Prostate gland (tissue), 2 donors: ENCODE measurements at places on chromosomes 6 and 20.
A peak's percentile ranks its signal among the peaks of the same experiment; 100 is the strongest.

DNA sequence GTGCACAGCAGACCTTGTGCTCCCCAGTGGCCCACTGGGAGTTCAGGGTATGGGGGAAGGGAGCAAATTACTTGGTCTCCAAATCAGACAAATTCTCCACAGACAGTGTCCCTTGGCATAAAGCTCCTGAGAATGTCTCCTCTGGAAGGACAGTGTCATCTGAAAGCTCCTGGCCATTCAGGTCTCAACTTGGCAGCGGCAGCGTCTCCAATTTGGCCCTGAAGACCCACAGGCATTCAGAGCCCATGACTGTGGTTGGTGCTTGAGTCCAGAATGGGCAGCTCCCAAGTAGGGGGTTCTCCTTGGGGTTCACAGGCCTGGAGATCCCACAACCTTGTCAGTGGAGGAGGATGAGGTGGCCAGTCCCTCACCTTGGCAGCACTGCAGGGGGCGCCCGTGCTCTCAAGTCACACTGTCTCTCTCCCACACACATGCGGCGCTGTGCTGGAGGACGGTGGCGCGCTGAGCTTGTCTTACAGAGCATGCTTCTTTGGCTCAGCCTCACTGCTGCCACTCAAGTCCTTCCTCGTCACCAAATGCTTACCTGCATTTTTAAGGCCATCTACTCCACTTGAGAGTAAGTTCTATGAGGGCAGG, 20.7 kb downstream of the DYNLRB1 start:
- no peak for DNase-seq

DNA sequence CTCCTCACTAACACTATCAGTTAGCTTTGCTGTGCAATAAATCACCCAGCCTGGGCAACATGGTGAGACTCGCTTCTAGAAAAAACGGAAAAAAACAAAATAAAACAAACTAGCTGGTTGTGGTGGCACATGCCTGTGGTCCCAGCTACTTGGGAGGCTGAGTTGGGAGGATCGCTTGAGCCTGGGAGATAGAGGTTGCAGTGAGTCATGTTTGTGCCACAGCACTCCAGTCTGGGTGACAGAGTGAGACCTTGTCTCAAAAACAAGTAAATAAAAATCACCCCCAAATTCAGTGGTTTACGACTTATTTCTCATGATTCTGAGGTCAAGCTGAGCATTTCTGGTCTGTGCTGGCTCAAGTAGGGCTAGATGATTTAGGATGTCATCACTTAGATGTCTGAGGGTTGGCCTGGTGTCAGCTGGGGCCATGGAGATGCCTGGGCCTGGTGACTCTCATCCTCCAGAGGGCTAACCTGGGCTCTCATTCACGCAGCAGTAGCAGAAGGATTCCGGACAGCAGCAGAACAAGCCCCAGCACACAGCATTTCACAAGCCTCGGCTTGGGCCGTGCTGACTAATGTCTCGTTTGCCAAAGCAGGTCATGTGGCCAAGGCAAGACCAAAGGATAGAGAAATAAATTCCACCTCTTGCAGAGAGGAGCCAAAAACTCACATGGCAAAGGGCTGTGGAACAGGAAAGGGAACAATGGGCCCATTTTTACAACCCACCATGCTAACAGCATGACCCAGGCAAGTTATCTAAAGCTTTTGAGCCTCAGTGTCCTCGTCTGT, 32.5 kb downstream of the MGME1 start:
- DNase-seq: peak; percentile 89

DNA sequence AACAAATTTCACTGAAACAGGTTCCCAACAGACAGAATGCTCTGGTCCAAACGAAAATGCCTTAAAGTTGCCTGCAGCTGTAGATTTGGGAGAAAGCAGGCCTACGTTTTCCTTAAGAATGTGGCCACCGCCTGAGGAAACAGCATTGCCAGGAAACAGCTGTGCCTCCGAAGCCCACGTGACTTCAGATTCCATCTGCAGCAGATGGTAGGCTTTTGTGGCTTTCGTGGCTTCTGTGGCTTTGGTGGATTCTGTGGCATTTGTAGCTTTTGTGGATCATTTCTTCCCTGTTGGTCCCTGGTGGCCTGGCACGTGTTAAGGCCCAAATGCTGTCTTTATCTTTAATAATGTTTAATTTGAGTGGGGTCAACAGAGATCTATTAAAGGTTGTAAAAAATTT, 222.9 kb downstream of the TTLL2 start:
- no peak for DNase-seq

DNA sequence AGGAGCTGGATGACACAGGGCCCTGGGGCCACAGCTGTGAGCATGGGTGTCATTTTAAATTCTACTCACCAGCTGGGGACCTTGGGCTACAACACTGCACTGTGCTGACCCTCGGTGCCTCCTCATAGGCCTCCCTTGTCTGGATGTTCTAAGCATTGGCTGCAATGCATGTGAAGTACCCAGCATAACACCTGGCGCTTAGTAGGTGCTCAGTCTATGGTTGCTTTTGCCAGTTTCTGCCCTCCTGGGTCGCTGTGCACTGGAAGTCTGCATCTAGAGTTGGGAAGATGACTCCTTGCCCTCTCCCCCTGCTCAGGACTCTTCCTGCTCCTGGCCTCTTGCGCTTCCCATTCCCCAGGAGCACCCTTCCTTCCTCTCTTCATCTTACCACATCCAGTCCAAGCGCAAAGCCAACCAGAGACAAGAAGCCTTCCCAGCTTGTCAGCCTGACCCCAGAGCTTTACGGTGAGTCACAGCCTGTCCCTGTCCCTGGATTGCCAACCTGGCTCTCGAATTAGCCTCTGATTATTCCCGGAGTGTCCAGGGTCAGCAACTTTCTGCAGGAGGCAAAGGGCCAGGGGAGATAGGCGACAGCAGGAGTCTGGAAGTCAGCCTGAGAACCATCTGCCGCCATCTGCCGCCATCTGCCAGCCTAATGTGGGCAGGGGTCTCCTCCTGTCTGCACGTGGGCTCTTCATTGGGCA, 8.8 kb downstream of the SLC13A3 start:
- no peak for DNase-seq

DNA sequence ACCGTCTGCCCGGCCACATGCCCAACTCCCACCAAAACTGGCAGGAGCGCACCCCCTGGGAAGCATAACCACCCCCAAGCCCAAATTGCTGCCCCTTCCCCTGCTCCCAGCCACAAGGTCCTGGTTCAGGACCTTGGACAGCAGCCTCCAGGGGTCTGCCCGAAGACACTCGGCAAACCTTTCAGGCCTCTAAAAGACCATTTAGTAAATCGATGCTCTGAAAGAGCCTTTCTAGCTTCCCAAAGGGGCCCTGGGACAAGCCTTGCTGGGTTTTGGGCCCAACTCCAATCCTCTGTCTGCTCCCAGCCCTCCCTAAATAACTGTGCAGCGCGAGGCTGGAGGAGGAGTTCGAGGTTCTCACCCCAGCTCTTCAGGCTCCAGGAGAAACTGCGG, 30.5 kb downstream of the GRM4 start:
- DNase-seq: no peak

GRCh38 chr20:18543216-18543615, 24.0 kb upstream of the SMIM26 start:
- DNase-seq: no peak

DNA sequence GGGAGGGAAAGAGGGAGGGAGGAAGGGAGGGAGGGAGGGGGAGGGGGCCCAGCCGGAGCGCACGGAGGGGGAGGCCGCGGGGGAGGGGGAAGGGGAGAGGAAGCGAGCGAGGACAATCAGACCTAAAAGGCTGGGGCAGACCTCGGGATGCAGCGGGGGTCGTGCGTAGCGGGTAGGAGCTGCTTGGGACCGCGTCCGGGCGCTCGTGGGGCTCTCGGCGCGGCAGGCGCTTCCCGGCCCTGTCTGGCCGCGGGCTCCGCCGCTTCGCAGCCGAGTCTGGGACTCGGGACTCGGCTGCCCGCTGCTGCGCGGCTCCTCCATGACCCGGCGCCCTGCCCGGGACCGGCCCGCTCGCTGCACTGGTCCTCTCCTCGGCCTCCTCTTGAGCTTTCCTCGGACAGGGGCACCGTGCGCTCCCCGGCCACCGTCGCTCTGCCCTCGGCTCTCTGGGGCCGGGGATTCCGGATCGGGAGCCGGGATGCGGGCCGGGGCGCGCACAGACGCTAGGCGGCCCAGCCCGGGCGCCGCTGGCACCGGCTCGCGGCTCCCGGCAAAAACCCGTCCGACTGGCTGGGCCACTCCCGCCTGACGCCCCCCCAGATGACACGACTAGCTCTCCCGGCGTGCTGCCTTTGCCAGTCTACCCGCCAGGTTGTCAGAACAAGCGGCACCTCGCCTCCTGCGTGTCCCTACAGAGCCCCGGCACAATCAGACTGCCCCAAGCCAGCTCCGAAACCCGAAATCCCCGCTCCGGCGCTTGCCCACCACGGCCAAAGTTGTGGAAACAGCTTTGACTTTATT, 2.2 kb downstream of the TFAP2A start:
- peak; percentile 92 for DNase-seq

DNA sequence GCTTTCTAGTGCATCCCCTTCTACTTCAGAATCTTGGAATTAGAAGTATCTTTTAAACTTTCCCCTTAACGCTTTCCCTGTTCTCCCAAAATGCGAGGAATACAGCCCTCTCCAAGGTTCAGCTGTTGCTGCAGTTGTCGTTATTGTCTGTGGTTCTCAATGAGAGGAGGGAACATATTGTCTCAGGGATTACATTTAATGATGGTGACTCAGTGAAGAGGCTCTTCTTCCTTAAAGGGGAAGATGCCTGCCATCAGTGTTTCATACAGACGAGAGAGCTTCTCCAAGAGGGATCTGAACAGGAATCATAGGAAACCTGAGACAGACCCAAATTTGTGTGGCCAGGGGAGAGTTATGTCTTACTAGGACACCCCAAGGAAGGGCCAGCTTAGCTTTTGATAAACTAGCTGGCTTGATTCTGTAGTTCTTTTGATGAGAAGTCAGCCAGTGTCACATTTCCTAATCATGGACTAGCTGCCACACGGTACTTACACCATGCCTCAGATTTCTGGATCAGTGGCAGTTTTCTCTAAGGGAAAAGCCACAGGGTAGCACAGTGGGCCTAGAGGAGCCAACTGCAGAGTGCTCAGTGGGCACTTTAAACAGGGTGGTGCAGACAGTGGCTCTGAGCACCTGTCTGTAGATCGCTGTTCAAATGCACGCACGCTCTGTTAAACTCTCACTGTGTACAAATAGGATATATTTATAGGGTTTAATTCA, 59.7 kb upstream of the TMEM181 start:
- no peak for DNase-seq

DNA sequence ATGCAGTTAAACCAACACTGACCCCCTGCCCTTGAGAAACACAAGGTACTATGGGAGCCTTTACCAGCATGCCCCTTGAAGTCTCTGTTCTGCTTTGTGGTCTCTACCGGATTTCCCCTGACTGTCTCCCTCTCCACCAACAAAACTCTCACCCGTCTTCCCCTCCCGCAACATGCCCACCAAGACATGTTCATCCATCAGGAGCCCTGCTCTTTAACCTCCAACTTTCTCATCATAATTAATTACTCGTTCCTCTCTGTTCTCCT, 1.1 kb downstream of the ZNF165 start:
- no peak for DNase-seq

DNA sequence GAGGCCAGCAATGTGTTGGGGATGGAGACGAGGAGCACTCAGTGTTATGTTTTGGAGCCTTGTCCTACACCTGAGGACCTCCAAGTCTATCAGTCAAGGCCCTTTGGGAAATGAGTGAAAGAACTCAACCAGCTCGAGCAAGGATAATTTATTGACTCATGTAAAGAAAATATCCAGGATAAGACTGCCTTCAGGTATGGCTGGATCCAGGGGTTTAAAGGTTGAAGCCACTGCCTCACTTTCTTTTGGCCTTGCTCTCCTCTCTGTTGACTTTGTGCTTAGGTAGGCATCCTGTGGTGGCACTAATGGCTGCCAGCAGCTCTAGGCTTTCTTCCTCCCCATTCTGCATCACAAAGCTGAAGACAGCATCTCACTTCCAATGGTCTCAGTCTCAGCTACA, 66.3 kb upstream of the ZNFX1 start:
- no peak for DNase-seq

DNA sequence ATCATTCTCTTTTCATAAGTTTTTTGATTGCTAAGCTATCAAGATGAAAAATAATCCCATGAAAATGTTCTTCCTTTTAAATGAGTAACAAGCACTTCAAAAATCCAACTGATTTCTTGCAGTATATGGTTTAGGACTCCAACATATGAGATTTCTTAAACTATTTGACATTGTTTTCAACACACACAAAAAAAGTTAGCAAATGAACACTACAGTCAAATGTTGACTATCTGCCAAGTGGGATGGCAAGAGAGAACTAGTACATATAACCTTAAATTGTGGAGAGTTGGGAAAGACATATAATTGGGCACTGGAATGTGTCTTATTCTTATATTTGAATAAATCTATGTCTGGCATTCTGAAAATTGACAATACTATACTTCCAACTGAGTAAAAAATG, 15.6 kb downstream of the COL21A1 start:
- no peak for DNase-seq

DNA sequence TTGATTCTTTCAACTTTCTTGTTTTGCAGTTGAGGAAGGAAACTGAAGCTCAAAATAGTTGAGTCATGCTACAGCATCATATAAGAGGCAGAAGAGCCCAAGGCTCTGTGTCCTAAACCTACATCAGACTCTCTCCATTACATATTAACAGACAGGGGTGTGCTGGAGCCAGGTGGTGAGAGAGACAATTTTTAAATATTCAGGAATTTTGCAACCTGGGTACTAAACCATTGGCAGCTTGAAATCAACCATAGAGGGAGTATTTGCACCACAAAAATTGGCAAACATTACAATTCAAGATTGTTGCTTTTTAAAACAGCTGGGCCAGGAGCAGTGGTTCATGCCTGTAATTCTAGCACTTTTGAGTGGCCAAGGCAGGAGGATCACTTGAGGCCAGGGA, 65.8 kb upstream of the SOX4 start:
- no peak for DNase-seq

GRCh38 chr6:79671600-79672266, 40.6 kb downstream of the SH3BGRL2 start:
- peak; percentile 59 for DNase-seq

- DNase-seq: no peak
Observed at GRCh38 chr6:161796681-161797080, 522.8 kb upstream of the AGPAT4 start.

- no peak for DNase-seq
Observed at GRCh38 chr6:169139179-169139971, 114.3 kb downstream of the THBS2 start.

DNA sequence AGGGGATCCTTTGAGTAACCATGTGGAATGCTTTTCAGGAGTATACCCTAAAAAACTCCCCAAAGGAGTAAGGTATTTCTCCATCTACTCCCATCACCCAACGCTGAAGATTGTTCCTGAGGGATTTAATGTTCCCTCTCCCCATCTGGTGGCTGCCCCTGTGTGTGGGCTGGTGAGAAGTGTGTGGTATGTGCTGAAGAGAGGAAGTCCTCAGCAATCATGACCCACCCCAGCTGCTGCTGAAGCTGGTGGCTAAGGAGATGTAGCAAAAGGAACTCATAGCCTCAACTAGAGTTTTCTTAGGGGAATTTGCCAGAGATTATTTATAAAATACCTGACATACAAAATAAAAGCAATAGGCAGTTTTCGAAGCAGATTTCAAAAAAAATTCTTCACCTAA, 114.3 kb upstream of the JAG1 start:
- no peak for DNase-seq

GRCh38 chr6:90788781-90789180, 201.9 kb upstream of the MAP3K7 start:
- DNase-seq: no peak

- DNase-seq: peak; percentile 10
Observed at GRCh38 chr6:36577301-36577700, 16.9 kb upstream of the SRSF3 start.

- DNase-seq: no peak
Observed at GRCh38 chr20:18692447-18692846, 104.6 kb downstream of the DTD1 start.

GRCh38 chr6:140572129-140572528, 1197.7 kb upstream of the CITED2 start:
- no peak for DNase-seq
